ENCODE measurements at places on chromosomes 12 and 14.

DNA sequence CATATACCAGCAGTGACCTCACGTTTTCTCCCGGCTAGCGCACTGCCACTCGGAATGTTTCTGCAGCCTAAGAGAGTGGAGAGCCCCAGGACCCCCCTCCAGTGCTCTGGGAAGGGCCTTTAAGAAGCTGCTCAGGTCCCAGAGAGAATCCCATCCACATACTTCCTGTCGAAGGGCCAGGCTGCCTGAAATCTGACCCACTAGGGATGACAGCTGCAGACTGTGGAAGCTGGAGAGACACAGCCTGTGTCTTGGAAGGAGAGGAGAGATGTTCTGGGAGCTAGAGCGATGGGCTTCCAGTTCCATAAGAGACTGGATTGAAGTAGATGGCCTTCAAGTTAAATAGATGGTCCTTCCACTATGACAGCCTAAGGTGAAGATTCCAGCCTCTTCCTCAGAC lies 54.4 kb downstream of the IQSEC3 start:
- DNase-seq = no peak

DNA sequence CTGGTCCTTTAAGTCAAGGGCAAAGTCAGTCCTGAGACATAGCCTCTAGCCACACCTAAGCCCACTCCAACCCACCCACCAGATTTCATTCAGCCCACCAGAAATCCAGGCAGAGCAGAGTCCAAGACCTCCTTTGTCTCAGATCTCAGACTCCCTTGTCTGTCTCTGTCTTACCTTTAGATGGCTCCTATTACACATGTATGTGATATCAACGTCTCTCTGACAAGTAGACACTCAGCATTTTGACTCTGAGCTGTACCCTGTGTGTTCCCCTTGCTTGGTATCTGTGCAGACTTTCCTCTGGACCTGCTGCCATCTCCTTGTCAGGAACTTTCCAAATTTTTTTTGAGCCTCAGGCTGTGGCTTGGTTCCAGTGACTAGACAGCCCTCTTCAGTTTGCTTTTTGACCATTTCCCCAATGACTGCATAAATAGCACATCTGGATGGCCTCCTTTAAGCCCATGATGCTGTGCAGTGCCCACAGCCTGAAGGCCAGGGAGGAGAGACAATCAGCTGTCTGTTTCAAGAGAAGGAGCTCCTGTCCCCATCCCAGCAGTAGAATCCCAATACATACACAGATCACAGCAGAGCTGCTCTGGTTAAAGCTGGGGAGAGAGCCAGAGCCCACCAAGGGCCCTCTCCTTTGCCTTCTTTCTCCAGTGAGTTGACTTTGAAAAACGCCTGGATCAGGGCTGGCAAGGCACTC lies 7.0 kb downstream of the POU6F1 start:
- no peak for DNase-seq

DNA sequence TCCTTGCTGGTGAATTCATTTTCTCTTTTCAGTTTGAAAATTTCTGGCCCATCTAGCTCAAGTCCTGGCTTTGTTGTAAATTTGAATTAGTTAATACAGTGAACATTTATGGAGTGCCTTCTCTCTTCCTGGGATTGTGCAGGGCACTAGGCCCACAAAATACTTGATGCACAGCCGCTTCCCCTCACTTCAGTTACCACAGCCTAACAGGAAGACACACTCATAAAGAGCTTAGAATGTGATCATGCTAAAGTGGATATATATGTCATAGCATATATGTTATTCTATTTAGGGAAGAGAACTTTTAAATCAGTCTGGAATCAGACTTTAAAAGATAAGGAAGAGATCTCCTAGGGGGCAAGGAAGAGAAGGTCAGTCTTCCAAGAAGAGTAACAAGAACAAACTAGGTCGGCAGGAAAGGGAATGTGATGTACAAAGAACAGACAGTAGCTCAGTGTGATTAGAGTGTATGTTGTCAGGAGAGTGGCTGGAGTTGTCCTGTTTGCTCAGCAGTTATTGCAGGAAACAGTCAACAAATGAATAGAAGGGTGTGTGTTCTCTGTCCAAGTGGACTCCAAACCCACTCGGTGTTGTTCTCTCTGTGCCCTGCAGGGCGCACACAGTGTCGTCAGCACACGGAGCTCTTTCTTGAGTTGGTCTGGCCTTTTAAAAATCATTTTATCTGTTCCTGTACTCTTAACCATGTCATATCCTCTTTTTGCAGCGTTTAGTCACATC lies 74.4 kb downstream of the DAAM1 start:
- no peak for DNase-seq

GRCh38 chr14:80839743-80840142 lies 101.8 kb downstream of the CEP128 start:
- DNase-seq = no peak

DNA sequence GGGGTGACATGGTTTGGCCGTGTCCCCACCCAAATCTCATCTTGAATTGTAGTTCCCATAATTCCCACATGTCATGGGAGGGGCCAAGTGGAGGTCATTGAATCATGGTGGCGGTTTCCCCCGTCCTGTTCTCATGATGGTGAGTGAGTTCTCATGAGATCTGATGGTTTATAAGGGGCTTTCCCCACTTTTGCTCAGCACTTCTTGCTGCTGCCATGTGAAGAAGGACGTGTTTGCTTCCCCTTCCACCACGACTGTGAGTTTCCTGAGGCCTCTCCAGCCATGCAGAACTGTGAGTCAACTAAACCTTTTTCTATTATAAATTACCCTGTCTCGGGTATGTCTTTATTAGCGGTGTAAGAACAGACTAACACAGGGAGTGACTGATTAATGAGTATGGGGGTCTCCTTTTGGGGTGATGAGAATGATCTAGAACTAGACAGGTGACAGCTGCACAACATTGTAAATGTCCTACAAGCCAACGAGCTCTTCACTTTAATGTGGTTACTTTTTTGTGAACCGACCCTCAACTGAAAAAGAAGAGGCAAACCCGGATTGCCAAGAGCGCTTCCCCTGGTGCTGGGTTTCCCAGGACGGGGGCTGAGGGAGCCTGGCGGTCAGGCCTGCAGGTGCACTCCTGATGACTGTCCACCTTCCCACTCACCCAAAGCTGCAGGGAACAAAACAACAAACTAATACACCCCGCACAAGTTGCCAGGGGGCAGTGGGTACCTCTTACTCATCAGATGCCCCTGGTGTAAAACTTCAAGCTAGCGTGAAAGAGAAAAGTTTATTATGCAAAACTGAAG lies 90.1 kb downstream of the NCOR2 start:
- no peak for DNase-seq

- DNase-seq = no peak
Measured at GRCh38 chr12:108162207-108162606, 33.1 kb downstream of the WSCD2 start.

DNA sequence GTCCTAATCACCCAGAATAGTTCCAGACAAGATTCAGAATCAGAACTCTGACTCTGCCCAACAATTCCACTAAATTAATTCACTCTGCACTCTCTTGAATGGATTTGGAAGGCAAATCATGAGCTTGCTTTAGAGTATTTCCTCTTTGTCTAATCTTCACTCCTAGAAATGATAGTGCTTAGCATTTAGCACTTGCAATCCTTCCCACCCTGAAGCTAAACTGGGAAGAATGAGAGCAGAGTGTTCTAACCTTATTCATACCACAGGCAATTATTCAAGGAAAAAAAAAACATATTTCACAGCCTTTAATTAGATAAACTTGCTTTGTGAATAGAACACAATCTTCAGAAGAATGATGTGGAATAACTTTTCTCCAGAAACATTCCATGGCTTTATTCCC lies 264.6 kb downstream of the PAWR start:
- DNase-seq = no peak

GRCh38 chr14:20427231-20428009 lies 8.5 kb downstream of the KLHL33 start:
- DNase-seq = no peak

DNA sequence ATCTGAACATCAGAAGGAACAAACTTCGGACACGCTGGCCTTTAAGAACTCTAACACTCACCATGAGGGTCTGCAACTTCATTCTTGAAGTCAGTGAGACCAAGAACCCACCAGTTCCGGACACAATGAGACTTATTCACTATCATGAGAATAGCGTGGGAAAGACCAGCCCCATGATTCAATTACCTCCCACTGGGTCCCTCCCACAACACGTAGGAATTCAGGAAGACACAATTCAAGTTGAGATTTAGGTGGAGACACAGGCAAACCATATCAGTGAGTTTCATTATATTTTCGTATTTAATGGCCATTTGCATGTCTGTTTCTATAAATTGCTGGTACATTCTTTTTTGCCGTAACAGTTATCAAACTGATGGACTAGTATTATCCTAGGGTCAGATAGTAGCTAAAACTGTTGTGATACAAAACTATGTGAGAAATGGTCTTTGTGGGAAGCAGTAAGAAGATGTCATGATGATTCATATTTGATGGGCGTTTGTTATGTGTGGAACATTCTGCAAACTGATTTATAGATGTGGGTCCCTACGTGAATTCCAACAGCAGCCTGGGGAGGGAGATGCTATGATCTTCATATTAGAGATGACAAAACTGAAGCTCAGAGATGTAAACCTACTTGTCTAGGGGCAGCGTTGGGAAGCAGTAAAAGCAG lies 282.4 kb upstream of the TMEM132C start:
- DNase-seq = no peak

- no peak for DNase-seq
Measured at GRCh38 chr12:9626291-9626690, 18.6 kb upstream of the KLRB1 start.

- no peak for DNase-seq
Measured at GRCh38 chr12:56385873-56386272, 23.2 kb upstream of the APOF start.

GRCh38 chr12:77980782-77981181 lies 150.1 kb downstream of the NAV3 start:
- DNase-seq = no peak

DNA sequence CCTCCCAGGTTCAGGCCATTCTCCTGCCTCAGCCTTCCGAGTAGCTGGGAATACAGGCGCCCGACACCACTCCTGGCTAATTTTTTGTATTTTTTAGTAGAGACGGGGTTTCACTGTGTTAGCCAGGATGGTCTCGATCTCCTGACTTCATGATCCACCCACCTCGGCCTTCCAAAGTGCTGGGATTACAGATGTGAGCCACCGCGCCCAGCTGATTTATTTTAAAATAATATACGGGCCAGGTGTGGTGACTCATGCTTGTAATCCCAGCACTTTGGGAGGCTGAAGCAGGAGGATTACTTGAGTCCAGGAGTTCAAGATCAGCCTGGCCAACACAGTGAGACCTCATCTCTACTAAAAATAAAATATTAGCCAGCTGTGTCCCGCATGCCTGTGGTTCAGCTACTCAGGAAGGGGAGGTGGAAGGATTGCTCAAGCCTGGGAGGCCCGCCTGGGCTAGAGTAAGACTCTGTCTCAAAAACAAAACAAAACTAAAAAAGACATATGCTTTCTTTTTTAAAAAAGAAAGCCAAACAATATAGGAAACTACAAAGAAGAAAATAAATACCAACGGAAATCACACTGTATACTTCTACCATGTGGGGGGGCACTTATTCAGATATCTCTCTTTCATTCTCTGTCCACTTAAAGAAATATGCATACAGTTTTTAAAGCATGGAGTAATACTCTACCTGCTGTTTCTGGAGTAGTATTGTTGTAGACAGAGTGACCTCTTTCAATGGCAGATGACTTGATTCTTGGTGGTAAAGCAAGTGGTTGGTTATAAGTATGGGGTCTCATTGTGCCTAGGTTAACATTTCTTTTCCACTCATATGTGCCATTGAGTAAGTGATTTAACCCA lies 930 bp upstream of the MIA2 start:
- no peak for DNase-seq

DNA sequence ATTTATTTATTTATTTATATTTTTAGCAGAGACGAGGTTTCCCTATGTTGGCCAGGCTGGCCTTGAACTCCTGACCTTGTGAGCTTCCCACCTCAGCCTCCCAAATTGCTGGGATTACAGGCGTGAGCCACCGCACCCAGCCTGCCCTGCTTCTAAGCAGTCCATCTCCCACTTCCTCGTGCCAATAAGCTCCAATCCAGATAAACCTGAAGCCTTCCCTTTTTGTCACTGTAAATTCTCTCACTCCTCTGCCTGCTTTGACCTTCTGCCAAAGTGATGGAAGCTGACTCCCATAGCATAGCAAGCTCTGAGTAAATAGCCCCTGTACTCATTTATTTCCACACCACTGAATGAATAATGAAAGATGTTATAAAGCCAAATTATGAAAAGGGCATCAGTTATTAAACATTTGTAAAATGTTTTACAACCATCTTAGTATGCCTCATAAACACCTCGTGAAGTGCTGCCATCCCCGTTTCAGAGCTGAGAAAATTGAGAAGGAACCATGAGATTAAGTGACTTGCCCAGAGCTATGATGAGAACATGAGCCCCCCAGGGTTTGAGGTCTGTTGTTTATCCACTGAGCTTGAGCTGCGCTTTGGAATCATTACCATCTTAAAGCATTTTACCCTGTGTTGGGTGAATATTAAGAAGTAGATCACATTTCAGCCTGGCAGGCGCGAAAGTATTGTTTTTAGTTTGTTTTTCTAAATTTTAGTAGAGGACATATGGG lies 30.4 kb downstream of the MANSC1 start:
- DNase-seq = no peak

DNA sequence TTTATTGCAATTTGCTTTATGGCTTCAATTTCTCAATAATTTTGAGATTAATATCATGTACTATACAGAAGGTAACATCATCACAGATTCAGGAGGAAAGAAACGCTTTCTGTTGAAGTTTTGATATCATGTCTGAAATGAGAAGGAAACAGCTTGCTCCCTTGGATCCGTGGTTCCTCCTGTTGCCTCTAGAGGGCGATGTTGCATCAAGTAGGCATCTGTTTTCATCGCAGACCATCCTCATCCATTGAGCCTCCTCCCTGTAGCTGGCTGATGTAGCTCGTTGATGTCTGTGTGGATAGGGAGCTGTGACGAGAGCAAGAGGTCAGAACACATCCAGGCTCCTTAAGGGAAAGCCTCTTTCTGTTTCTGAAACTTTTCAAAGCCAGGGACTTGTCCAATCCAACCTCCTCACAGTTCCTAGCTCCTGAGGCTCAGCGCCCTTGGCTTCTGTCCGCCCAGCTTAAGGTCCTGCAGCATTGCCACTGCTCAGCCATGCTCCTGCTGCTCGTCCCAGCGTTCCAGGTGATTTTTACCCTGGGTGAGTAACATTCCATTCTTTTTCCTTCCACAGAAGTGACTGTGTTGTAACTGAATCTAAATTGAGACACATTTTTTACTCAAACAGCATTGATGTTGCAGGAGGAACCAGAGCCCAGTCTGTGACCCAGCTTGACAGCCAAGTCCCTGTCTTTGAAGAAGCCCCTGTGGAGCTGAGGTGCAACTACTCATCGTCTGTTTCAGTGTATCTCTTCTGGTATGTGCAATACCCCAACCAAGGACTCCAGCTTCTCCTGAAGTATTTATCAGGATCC lies 304.8 kb upstream of the OR4E1 start:
- no peak for DNase-seq

- DNase-seq = no peak
Measured at GRCh38 chr14:78985668-78986381, 815.7 kb downstream of the NRXN3 start.
